HuH-7 (cell line): ENCODE measurements at places on chromosomes 4 and X.

GRCh38 chr4:1041147-1041935, 29.9 kb downstream of the FGFRL1 start:
- DNase-seq: no peak

DNA sequence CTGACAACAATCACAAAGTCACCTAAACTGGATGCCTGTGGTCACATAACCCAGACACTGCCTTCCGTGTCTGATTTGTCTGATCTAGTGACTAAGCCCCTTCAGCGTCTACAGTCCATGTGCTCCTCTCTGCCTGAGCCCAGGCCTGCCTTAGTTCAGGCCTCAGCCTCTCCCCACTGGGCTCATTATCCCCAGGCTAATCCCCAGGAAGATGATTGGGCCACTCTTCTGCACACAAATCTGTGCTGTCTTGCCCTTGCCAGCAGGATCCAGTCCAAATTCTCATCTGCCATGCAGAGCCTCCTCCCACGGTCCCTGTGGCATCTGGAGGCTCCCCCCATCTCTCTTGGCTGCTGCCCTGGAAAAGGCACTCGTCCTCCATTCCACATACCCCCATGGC, 96.5 kb downstream of the SLC2A9 start:
- no peak for DNase-seq

DNA sequence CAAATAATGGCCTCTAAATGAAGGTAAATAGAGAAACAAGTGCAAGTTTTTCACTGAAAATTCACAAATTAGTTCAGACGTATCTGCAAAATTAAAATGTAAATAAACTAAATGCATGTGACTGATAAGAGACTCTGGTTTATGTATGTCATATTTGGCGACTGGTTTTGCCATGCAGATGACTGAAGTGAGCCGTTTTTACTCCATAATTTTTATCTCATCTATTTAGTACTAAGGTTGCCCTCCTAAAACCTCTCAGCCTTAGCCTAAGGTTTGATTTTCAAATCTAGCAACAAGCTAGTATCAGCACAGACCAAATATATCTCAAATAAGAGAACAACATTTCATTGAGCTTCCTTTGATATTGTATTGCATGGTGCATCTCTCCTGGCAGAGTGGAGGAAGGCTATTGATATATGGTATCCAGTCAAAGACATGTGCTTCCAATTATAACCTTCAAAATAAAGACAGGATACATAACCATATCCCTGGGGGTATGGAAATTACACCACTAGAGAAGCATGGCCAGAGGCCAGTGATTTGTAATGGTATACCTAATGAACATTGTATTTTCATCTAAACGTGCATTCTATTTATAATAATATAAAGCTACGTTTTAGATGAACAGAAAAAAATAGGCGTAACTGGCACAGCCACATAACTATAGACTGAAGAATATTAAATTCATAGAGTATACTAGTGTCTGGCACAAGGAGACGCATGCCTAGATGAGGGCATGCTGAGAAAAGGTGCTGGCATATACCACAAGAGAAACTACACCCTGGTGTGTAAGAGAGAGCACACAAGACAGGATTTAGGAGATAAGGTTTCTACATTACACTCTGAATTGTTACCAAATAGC, 392.6 kb upstream of the INTU start:
- DNase-seq: no peak

- DNase-seq: no peak
Observed at GRCh38 chr4:26005764-26006163, 91.7 kb downstream of the SMIM20 start.

DNA sequence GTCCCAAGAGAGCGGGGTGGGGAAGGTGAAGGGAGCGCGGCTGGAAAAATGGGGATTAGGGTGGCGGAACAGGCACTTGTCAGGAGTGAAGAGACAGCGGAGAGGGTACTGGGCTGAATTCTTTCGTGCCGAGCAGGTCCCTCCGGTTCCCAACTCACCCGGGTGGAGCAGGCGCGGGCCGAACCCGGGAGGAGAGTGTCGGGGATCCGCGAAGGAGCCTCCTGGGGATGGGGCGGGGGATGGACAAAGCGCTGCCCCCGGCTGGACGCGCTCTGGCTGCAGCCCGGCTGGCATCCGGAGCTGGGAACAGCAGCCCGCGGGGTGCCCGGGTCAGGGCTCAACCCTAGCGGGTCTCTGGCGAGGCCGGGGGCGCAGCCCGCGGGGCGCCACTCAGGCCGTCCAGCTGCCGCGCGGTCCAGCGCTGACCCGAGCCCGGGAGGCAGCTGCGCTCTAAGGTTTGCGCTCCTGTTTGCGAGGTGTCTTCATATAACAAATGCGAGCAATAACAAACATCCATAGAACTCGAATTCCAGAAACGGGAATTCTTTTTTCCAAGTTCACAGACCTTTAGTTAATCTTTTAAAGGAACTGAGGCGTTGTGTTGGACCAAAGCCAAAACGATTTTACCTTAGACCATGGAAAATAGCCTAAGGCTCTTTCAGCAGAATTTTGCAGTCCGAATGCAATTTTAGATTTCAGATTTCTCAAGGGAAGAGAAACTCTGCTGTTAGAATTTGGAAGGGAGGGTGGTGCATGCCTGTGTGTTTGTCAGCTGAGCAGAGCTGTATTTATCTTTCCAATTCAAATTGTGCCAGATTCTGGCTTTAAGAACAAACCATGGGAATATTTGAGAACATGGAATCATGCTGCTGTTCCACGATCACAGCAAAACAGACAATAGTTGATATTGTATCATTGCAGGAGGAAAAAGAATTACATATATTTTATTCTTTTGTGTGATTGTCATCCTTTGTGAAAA, 744 bp downstream of the NPY5R start:
- DNase-seq: no peak

DNA sequence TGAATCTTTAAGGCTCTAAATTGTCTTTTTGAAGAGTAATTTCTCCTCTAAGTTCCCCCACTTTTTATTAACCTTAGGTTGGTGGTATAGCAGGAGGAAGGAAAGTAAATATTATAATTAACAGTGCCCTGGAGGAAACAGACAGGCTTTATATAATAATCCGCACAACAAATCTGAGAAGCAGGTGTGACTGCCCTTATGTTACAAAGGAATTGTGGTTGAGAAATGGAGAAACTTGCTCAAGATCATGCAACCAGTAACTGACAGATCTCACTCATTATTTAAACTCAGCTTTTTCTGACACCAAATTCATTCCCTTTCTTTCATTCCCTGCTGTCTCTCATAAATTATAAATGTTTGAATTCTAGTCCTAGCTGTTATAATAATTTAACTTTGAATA, 282.0 kb downstream of the PPP3CA start:
- no peak for DNase-seq

DNA sequence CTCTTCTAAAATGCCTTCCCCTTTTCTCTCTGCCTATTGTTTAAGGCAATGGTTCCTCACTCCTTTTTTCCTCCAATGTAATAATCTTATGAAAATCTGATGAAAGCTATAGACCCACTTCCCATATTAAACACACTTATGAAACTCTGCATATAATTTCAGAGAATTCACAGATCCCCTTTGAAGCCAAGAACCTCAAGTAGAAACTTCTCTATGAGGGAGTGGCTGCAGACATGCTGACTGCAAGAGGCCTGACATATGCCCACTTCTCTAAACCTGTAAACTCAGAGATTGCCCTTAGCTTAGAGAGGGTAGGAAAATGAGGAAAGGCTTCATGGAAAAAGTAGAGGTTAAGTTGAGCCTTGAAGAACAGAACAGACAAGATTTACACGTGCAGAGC, 37.6 kb downstream of the TAB3 start:
- no peak for DNase-seq
